Calu3 (cell line): ENCODE measurements at places on chromosomes 6 and 20. TPM values are rescaled to one million over a fixed set of nuclear protein-coding genes. Genes with fewer than 3 reads are reported as not detected.

KCNQ2 gene
- total RNA-seq, result 0.07 and 0.38 TPM in 2 replicates

RBM38 gene
- total RNA-seq, result 29.5 and 32.0 TPM in 2 replicates

GRCh38 chr20:49938173-49939163 is 2.3 kb downstream of the RNF114 start:
- H3K4me1 ChIP-seq, result peaks cover 36% of the 10 kb centered on the region
- no peaks in the 10 kb centered on the region for H3K27me3 ChIP-seq
- H3K36me3 ChIP-seq, result peaks cover 46% of the 10 kb centered on the region

DNA sequence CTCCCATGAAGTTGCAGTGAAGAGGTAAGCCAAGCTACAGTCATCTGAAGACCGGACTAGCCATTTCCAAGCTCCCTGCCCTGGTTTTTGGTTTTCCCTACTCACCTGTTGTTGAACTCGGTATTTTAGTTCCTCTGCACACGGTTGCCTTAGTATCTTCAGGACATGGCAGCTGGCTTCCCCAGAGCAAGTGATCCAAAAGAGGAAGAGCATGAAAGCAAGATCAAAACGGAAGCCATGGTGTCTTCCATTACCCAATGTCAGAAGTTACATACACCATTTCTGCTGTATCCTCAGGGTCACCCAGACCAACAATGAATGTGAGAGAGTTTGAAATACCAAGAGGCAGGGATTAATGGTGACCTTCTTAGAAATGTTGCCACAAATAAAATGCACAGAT is 276.6 kb upstream of the CNR1 start:
- DNase-seq, result no peak
- H3K4me3 ChIP-seq, result no peak overlapping the region
- H3K4me1 ChIP-seq, result no peaks in the 10 kb centered on the region
- no peaks in the 10 kb centered on the region for H3K36me3 ChIP-seq
- H3K27me3 ChIP-seq, result no peaks in the 10 kb centered on the region

CLPSL1 gene
- not detected in 2 replicates for total RNA-seq

- no peak overlapping the region for H3K4me3 ChIP-seq
- no peak for DNase-seq
- H3K36me3 ChIP-seq, result no peaks in the 10 kb centered on the region
- H3K27ac ChIP-seq, result no peak overlapping the region
- H3K27me3 ChIP-seq, result peaks cover 50% of the 10 kb centered on the region
These were observed 27.1 kb downstream of the PRND start for GRCh38 chr20:4748847-4749246.

- no peaks in the 10 kb centered on the region for H3K27me3 ChIP-seq
- H3K36me3 ChIP-seq, result no peaks in the 10 kb centered on the region
- DNase-seq, result no peak
- H3K27ac ChIP-seq, result no peak overlapping the region
- peaks cover 15% of the 10 kb centered on the region for H3K4me1 ChIP-seq
These were observed 160.1 kb upstream of the BEND3 start for GRCh38 chr6:107275330-107275865.

- no peaks in the 10 kb centered on the region for H3K27me3 ChIP-seq
- no peaks in the 10 kb centered on the region for H3K36me3 ChIP-seq
- no peak for DNase-seq
- H3K4me1 ChIP-seq, result no peaks in the 10 kb centered on the region
- H3K4me3 ChIP-seq, result no peak overlapping the region
- H3K27ac ChIP-seq, result no peak overlapping the region
These were observed 9.3 kb downstream of the ECT2L start for GRCh38 chr6:138805016-138805765.

TUBB1 gene
- total RNA-seq, result not detected in 2 replicates

DNA sequence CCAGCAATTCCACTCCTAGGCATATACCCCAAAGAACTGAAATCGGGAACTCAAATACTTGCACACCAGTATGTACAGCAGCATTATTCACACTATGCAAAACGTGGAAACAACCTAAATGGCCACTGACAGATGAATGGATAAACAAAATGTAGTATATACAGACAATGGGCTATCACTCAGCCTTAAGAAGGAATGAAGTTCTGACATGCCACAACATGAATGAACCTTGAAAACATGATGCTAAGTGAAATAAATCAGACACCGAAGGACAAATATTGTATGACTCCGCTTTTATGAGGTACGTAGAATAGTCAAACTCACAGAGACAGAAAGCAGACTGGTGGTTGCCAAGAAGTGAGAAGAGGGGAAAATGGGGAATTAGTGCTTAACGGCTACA is 59.1 kb upstream of the CCN6 start:
- H3K36me3 ChIP-seq, result no peaks in the 10 kb centered on the region
- H3K4me1 ChIP-seq, result peaks cover 15% of the 10 kb centered on the region
- H3K27ac ChIP-seq, result no peak overlapping the region

DNA sequence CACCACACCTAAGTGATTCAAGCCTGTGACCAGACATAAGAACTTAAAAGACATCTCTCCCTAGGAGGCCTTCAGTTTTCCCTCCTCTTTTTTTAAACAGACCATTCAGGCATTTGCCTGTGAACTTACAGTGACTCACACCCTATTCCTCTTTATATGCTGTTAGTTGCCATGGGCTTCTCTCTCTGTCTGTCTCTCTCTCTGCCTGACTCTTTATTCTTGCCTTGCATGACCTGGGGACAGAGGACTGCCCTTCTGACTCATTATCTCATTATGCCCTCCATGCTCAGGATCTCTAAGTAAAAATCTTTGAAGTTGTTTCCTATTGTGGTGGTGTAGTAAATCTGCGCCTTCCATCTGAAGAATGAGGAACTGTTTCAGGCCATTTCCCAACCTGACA is 442.2 kb upstream of the MAN1A1 start:
- H3K36me3 ChIP-seq, result no peaks in the 10 kb centered on the region
- H3K27ac ChIP-seq, result no peak overlapping the region
- H3K4me3 ChIP-seq, result no peak overlapping the region
- no peaks in the 10 kb centered on the region for H3K4me1 ChIP-seq
- no peak for DNase-seq
- H3K27me3 ChIP-seq, result no peaks in the 10 kb centered on the region

GMPR gene
- 1.4 and 3.9 TPM in 2 replicates for total RNA-seq

TMEM200A gene
- total RNA-seq, result not detected in 2 replicates

GRCh38 chr20:50381771-50382593 is 128.2 kb upstream of the PTPN1 start:
- H3K4me1 ChIP-seq, result peaks cover 74% of the 10 kb centered on the region
- H3K27me3 ChIP-seq, result no peaks in the 10 kb centered on the region
- no peaks in the 10 kb centered on the region for H3K36me3 ChIP-seq

DNA sequence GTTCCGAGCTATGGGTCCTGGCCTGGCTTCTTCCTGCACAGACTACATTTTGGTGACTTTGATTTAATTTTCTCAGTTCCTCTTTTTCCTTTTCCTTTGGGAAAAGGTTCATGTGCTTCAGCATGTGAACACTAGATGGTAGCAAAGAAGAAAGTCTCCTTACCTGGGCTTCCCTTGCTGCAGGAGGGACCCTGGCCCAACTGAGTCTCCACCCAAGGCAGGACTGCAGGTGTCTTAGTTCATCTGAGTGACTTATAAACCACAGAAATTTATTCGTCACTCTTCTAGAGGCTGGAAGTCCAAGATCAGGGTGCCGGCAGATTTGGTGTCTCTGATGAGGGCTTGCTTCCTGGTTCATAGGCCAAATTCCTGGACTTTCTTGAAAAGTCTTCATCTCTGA is 163.2 kb downstream of the SYCP2 start:
- peak; percentile 76 for DNase-seq
- no peak overlapping the region for H3K4me3 ChIP-seq
- H3K27me3 ChIP-seq, result peaks cover 31% of the 10 kb centered on the region
- H3K27ac ChIP-seq, result no peak overlapping the region
- peaks cover 6% of the 10 kb centered on the region for H3K36me3 ChIP-seq

L3MBTL3 gene
- 9.6 and 13.4 TPM in 2 replicates for total RNA-seq

CALHM5 gene
- total RNA-seq, result 0.05 TPM in 1 of 2 replicates, not detected in the other

MYBL2 gene
- 113 and 125 TPM in 2 replicates for total RNA-seq

ELMO2 gene
- 42.2 and 51.6 TPM in 2 replicates for total RNA-seq

PSMF1 gene
- total RNA-seq, result 112 and 128 TPM in 2 replicates

DNA sequence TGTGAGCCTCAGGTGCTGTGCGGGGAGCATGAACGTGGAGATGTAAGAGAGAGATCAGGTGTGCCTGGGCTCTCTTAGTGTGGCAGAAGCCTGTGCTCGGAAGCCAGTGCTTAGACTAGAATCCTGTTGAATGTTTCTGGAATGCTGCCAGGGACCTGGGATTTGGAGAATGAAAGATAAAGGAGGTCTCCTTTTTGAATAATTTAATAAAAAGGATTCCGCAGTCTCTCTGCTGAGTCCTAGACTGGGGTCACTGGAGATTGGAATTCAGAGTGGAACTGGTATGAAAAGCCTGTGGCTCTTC is 18.8 kb upstream of the EFCAB8 start:
- no peak for DNase-seq
- no peaks in the 10 kb centered on the region for H3K4me1 ChIP-seq
- peaks cover 80% of the 10 kb centered on the region for H3K36me3 ChIP-seq
- H3K4me3 ChIP-seq, result no peak overlapping the region
- no peak overlapping the region for H3K27ac ChIP-seq

DNA sequence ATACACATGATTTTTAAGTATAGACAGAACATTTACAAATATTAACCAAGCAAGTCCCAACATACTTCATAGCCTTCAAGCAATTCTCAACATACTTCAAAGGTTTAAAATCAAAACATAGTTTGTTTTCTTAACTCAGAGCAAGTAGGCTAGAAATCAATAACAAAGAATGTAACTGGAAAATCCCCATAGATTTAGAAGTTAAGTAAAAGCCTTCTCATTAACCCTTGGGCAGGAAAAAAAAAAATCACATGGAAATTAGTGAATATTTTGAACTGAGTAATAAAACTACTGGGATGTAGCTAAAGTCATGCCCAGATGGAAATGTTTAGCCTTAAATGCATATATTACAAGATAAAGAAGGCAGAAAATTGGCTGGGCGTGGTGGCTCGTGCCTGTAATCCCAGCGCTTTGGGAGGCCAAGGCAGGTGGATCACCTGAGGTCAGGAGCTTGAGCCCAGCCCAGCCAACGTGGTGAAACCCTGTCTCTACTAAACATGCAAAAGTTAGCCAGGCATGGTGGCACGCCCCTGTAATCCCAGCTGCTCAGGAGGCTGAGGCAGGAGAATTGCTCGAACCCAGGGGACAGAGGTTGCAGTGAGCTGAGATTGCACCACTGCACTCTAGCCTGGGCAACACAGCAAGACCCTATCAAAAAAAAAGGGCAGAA is 316.1 kb downstream of the TAF4 start:
- no peak overlapping the region for H3K27ac ChIP-seq
- H3K36me3 ChIP-seq, result no peaks in the 10 kb centered on the region
- no peak overlapping the region for H3K4me3 ChIP-seq
- DNase-seq, result no peak
- peaks cover 7% of the 10 kb centered on the region for H3K27me3 ChIP-seq
- no peaks in the 10 kb centered on the region for H3K4me1 ChIP-seq

DNA sequence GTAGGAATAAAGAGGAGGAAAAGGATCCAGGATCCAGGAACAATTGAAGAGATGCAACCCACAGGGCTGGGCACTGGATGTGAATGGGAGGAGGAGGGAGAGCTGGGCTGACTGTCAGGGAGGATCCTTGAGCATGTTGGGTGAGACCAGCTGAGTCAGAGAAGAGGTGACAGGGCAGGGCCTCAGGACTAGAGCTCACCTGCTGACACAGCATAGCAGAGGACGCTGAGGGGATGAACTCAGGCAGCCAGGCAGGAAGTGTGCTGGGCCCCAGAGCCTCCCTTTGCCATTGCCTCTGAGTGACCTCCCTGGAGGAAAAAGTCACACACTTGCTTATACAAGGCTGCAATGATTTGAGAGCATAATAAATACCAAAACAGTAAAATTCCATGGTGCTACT is 72.3 kb downstream of the ZNF133 start:
- H3K27ac ChIP-seq, result no peak overlapping the region
- H3K27me3 ChIP-seq, result no peaks in the 10 kb centered on the region
- no peaks in the 10 kb centered on the region for H3K4me1 ChIP-seq

PRDM1 gene
- total RNA-seq, result 0.40 and 1.1 TPM in 2 replicates

DNA sequence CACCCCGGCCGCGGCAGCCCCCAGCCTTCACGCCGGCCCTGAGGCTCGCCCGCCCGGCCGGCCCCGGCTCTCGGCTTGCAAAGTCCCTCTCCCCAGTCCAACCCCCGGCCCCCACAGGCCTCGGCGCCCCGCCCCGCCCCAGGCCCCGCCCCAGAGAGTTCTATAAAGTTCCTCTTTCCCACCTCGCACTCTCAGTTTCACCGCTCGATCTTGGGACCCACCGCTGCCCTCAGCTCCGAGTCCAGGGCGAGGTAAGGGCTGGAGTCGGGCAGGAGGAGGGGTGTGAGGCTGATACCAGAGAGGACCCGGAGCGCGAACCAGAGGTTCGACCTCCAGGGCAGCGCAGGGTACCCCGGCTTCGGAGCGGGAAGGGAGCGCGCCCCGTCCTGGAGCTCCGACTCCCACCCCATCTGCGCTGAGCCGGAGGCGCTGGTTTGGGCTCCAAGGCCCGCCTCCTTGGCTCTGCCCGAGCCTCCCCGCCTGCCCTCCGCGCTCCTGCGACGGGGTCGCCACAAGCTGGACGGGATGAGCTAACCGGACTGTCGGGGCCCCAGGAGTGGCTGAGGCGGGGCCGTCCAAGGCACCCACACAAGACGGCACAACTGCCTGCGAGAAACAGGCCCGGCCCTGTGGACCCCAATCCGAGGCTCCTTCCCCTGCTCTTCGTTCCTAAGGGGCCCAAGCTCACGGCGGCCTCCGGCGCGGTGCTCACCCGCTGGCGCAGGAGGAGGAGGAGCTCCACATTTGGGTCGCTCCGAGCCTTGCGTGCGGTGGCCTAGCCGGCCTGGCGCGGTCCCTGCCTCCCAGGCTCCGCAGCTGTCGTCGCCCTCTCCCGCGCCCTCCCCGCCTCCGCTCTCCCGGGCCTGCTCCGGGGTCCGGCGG is at the start of gene IRF4:
Gene IRF4, plus strand, starts transcription at position 194 of the 882 bp plus-strand sequence. CDS start 1,401 bp downstream, outside the sequence.
- peaks cover 34% of the 10 kb centered on the region for H3K27me3 ChIP-seq
- no peak within 1 kb of the TSS for H3K27ac ChIP-seq
- H3K4me3 ChIP-seq, result no peak within 1 kb of the TSS

SDCBP2 gene
- 8.2 and 18.9 TPM in 2 replicates for total RNA-seq

GRCh38 chr6:158409451-158409850 is 97.2 kb downstream of the TULP4 start:
- H3K36me3 ChIP-seq, result peaks cover 24% of the 10 kb centered on the region
- H3K27ac ChIP-seq, result no peak overlapping the region
- H3K4me1 ChIP-seq, result peaks cover 74% of the 10 kb centered on the region

- H3K4me1 ChIP-seq, result no peaks in the 10 kb centered on the region
- H3K27ac ChIP-seq, result no peak overlapping the region
- no peak for DNase-seq
- peaks cover 5% of the 10 kb centered on the region for H3K36me3 ChIP-seq
- no peak overlapping the region for H3K4me3 ChIP-seq
These were observed 22.2 kb upstream of the VEGFA start for GRCh38 chr6:43747784-43748183.

DNA sequence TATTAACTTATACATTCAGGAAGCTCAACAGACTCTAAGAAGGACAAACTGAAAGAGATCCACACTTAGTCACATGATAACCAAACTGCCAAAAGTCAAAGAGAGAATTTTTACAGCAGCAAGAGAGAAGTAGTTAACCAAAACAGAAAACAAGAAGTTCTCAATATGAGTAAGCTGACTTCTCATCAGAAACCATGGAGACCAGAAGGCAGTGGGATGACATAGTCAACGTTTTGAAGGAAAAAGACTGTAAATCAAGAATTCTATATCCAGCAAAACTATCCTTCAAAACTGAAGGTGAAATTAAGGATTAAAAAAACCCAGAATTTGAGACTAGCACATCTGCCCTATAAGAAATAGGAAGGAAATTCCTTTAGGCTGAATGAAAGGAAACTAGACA is 60.4 kb downstream of the COL19A1 start:
- H3K27me3 ChIP-seq, result no peaks in the 10 kb centered on the region
- H3K4me1 ChIP-seq, result no peaks in the 10 kb centered on the region
- H3K27ac ChIP-seq, result no peak overlapping the region
- no peaks in the 10 kb centered on the region for H3K36me3 ChIP-seq
- no peak overlapping the region for H3K4me3 ChIP-seq
- DNase-seq, result no peak

GRCh38 chr6:17511580-17511979 is 88.5 kb upstream of the FAM8A1 start:
- H3K27ac ChIP-seq, result no peak overlapping the region
- no peak for DNase-seq
- peaks cover 6% of the 10 kb centered on the region for H3K36me3 ChIP-seq
- H3K27me3 ChIP-seq, result no peaks in the 10 kb centered on the region
- H3K4me3 ChIP-seq, result no peak overlapping the region
